Spinal cord (tissue), 10 donors: ENCODE measurements at places on chromosomes 3 and 15. TPM values are rescaled to one million over a fixed set of nuclear protein-coding genes. Genes with fewer than 3 reads are reported as not detected.

Gene NPAP1
- total RNA-seq, result 0.69 TPM

Gene CSPG5
- 78.2 TPM for total RNA-seq

Gene ATP13A4
- total RNA-seq, result 43.9 TPM

Gene WDR49
- total RNA-seq, result 47.2 TPM

Gene PGBD4
- total RNA-seq, result 2.9 TPM
